ENCODE measurements at places on chromosomes 5 and 9.
A peak's percentile ranks its signal among the peaks of the same experiment; 100 is the strongest.

GRCh38 chr9:91900055-91900796, 49.8 kb downstream of the ROR2 start:
- DNase-seq: no peak

DNA sequence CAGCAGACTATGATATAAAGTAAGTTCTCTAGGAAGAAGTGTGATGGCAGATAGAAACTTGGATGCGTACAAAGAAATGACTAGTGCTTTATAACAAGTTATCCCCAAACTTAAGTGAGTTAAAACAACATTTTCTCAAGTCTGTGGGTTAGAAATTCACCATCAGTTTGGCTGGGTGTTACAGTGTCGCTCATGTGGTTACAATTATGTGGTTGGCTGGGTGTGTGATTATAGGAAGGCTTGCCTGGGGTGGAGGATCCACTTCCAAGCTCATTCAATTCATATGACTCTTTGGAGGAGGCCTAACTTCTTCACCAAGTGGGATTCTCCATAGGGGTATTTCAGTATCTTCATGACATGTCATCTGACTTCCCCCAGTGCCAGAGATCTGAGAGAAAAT, 10.3 kb upstream of the C9orf40 start:
- no peak for DNase-seq

- no peak for DNase-seq
These were observed 115.3 kb downstream of the VAV2 start for GRCh38 chr9:133876836-133877235.

DNA sequence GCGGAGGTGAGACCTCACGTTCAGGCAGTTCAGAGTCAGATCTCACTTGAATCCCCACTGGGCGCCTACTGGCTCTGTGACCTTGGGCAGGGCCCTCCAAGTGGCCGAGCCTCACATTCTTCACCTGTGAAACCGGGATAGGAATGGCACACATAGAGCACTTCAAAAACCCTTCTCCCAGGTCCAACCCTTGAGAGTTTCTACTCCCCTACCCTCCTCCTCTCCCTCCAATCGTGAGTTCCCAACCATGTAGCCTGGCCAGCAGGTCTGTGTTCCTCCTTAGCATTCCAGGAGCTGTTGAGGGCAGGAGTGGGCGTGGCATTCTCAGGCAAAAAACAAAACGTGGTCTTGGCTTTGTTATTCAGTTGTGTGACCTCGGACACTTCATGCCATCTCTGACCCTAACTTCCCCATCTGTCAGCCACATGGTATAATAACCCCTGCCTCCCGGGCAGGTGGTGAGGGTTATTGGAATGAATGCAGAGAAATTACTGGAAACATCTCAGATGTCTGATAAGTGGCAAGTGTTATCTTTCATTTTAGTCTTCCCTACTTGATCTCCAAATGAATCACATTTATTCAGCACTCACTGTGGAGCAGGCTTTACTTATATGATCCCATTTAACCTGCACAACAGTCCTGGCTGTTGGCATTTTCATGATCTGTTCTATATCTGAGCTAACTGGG, 112.8 kb upstream of the BOD1 start:
- DNase-seq: no peak

- no peak for DNase-seq
These were observed 25.2 kb upstream of the SPRY4 start for GRCh38 chr5:142350021-142350420.

GRCh38 chr5:43663916-43664315, 60.9 kb downstream of the NNT start:
- no peak for DNase-seq

DNA sequence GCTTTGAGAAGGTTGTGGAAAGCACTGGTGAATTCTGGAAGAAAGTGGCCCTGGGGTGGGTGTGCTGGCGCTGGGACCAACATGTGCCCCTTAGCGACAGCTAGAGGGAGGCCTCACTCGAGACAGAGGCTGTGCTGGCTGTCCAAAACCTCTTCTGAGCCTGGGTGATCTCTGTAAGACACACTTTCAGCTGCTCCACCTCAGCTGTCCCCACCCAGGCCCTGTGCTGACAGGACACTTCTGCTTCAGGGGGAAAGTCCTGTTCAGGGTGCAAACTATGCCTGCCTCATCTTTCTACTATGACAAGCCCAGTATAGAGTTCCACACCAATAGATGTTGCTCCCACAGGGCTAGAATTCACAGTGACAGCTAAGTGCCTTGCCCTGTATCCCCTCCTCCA, 426.4 kb downstream of the MED10 start:
- DNase-seq: no peak

GRCh38 chr5:78791501-78792100, 143.0 kb upstream of the LHFPL2 start:
- no peak for DNase-seq

DNA sequence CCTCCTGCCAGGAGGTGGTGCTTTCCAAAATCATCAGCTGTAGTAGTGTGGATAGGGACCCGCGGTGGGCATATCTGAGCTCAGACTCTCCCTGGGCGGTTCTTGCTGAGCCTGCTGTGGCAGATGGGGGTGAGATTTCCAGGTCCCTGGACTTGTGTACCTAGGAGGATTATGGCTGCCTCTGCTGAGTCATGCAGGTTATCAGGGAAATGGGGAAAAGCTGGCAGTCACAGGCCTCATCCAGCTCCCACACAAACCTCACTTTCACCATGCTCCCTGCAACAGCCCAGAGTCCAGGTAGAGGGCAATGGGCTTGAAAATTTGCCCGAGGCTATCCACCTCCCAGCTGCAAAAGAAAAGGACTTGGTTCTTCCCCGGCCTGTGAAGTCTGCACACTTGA, 23.4 kb upstream of the MAMDC2 start:
- no peak for DNase-seq

- DNase-seq: no peak
These were observed 151.8 kb upstream of the TLX3 start for GRCh38 chr5:171157276-171157675.

DNA sequence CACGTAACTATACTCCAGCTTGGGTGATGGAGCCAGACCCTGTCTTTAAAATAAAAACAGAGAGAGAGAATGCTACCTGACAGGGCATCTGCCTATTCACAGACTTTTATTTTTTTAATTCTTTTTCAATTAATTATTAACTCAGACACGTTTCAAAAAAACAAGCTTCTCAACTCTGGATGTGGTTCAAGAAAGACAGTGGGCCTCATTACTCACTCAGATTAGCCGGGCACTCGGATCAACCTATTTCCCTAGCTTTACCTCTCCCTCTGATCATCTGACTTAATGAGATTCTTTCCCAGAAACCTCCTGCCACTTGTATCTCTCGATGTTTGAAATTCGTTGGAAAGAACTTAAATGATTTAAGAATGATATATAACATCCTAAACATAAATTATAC, 134.1 kb downstream of the TRPM6 start:
- DNase-seq: no peak

DNA sequence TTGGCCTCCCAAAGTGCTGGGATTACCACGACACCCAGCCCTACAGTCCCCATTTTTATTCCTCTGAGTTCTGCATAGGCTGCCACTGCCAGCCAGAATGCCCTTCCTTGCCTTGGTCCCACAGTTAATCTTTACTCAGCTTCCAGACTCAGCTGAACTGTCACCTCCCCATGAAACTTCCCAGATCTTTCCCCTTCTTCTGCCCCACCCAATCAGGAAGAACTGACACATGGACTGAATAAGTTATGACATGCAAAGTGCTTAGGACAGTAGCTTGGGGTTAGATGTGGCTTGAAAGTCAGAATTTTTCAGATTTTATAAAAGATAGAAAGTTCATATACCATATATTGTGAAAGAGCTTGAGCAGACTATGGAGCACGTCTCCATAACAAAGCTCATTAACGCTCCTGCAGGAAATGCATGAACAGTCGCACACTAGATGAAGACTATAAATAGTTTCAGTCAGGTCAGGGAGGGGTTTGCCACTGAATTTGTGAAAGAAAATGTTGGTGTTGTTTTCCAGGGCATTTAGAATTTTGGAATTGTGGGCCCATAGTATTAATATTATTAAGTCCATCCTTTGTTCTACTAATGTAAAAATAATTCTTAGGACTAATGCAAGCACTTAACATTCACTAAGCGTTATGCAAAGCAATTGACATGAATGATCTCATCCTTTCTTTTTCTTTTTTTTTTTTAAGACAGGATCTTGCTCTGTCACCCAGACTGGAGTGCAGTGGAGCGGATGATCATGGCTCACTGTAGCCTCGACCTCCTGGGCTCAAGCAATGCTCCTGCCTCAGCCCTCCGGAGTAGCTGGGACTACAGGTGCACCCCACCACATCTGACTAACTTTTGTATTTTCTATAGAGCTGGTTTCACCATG, 36.1 kb upstream of the DENND1A start:
- DNase-seq: no peak

DNA sequence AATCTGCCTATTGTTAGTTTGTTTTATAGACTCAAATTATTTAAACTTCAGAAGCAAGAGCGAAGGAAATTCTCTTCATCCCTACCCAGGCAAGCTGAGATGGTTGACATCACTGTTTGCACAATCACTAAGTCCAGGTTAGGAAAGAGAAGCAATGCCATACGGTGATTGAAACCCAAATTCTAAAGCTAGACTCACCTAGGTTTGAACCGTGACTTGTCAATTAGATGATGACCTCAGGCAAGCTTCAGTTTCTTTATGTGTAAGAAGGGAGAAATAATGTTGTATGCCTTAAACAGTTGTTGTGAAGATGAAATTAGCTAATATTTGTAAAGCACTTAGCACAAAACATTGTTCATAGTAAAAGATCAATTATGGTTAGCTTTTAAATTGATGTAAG, 96.5 kb upstream of the ANKRD55 start:
- DNase-seq: no peak

- DNase-seq: no peak
These were observed 1.1 kb downstream of the UGCG start for GRCh38 chr9:111897601-111898137.

DNA sequence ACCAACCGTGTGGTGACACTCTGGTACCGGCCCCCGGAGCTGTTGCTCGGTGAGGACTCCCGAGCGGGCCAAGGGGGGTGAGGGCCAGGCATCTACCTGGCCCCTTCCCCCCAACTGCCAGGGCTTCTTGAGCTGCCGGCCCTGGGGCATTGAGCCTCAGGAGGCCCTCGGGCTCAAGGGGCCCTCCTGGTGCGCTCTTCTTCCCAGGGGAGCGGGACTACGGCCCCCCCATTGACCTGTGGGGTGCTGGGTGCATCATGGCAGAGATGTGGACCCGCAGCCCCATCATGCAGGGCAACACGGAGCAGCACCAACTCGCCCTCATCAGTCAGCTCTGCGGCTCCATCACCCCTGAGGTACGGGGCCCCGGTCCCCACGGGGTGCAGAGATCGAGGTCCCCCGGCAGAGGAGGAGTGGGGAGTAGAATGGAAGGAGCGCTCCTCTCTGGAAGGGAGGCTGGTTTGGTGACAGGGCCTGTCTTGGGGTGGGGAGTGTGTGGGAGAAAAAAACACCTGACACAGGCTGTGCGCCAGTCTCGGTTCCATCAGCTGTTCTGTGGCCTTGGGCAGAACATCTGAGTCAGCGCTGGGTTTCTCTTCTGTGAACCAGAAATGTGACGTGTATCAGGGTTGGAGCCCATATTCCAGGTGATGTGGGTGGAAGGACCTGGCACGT, 2.6 kb downstream of the CDK9 start:
- DNase-seq: no peak

DNA sequence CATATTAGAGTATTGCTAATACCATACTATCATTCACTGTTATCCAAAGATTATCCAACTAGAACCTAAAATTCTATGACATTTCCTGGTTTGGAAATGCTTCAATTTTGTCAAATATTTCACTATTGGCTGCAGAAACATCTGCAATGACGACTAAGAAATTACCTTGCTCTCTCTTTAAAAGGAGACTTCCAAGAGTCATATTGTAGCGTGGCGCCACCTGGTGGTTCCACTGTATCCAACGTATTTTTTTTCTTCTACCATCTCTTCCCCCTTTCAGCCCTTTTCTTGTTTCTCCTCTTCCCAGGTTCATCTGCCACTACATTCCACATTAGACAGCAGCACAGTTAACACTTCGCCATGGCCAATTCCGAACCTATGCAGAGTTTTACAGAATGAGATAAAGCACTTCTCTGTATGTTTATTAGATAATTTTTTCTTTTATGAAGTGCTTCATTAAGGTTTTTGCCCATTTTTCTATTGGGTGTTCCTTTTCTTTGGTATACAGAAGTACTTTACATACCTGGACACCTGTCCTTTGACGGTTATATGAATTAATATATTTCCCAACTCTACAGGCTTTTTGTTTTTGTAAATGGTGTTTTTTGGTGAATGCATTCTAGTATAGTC, 153.5 kb downstream of the CDC42SE2 start:
- DNase-seq: peak; percentile 69

GRCh38 chr9:125747765-125748445, 732 bp downstream of the PBX3 start:
- DNase-seq: peak; percentile 10

DNA sequence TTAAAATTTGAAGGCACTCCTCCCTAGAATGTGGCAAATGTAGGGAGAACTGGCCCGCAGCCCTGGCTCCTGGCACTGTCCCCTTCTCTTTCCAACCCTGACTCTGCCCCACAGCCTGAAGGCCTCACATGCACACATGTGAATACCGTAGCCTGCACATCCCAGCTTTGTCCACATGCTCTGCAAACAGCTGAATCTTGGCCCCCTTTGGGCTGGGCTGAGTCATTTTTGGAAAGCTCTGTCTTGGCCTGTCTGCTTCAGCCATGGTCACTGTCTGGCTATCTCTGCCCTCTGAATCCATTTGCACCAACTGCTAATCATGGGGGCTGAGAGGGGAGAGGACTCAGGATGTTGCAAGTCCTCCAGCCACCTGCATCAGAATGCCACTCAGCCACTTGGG, 22.1 kb upstream of the GALNT10 start:
- no peak for DNase-seq

DNA sequence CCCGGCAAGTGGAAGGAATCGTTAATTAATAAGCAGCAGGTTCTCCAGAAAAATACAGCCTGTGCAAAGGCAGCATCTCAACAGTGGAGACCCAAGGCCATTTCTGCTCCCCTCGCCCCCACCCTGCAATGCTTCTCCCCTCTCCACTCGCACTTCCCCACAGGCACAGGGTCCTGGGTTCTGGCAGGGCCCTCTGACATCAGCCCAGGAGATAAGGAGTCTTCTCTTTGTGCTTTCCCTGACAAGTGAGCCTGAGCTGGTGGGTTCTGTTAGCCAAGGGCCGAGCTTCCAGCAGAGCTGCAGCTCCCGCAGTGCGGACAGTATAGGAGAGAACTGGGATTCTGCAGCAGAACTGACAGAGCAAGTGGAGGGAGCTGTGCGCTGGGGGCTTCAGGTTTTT, 257.5 kb downstream of the NSG2 start:
- no peak for DNase-seq

Measured in T-helper 2 cell (primary cell).